CD4-positive, alpha-beta T cell treated with Interleukin-4 for 4 hours (primary cell): ENCODE measurements at places on chromosomes 16 and 17.

DNA sequence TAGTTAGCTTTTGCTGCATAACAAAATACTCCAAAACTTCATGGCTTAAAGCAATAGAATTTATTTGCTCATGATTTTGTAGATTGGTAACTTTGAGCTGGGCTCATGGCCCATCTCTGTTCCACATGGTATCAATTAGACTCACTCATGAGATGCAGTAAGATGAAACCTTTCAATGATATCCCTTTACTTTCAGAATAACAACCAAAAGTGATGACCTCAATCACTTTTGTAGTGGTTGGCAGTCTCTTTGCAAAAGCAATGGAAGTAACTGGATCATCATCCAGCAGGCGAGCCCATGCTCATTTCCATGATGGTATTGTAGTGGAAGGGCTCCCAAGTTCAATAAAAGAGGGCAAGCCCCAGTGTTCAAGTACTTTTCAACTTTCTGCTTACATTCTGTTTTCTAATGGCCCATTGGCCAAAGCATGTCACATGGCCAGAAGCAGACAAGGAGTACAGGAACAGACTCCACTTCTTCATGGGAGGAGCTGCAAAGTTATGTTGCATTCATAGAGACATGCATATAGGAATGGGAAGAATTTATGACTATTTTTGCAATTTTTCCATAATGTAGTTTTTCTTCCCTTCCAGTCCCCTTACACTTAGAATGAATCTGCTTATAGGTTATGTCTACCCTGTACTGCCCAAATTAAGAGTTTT lies 41.7 kb downstream of the EFCAB5 start:
- DNase-seq = no peak

- DNase-seq = no peak
Measured at GRCh38 chr17:59406808-59407381, 75.4 kb downstream of the YPEL2 start.

GRCh38 chr17:44121997-44122815 lies 1.2 kb downstream of the HDAC5 start:
- DNase-seq = no peak

DNA sequence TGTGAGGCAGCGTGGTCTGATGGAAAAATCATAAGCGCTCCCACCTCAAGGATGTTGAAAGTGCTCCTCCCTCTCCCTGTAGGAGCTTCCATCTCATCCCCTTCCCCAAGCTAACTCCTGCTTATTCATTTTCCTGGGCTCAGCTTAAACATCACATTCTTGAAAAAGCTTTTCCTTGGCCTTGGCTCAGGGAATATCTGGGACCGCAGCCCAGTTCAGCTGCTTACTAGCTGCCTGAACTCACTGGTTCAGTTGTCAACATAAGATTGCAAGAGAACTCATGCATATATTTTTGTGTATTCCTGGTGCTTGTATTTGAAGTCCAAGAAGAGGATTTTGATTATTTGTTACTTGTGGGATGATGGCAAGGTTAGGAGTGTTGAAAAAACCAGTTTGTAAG lies 91.5 kb downstream of the UTP18 start:
- DNase-seq = no peak

DNA sequence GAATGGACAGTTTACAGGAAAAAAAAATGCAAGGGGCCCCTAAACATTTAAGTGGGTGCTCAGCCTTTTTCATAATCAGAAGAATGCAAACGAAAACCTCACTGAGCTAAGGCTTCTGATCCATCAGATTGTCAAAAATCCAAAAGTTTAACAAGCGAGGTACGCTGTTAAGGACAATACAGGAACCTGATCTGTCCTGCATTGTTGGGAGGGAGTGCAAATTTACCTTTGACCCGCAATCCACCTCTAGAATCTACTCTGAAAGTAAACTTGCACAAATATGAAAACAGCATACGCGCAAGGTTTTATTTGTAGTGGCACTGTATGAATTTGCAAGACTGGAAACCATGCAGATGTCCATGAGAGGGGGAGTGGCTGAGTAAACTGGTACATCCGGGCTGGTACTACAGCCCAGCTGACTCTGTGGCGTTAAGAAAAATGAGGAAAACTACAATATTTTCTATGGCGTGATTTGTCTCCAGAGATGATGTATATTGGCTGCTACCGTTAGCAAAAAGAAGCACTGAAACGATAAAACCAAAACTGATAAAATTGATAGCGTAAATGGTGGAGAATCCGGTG lies 28.8 kb upstream of the ST6GALNAC1 start:
- no peak for DNase-seq

- DNase-seq = no peak
Measured at GRCh38 chr16:85431431-85432124, 181.5 kb upstream of the GSE1 start.

DNA sequence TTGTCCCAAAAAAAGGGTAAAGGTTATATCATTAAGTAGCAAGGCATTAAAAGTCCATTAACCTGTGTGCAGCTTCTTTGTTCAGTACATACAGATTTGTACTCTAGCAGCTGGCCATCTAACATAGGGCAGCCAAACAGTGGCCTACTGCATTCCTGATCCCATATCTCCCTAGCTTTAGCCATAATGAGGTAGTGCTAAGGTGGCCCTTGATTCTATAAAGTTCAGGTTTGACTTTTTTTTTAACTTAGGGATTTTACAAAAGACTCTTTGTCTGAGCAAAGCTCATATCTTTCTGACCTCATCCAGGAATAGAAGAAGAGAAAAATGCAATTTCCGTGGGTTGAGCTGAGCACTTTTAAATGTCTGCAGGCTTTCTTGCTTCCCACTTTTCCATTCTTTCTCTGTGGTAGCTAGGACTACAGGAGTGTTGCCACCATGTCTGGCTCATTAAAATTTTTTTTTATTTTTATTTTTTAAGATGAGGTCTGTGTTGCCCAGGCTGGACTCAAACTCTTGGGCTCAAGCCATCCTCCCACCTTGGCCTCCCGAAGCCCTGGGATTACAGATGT lies 19.5 kb upstream of the CDC6 start:
- no peak for DNase-seq

DNA sequence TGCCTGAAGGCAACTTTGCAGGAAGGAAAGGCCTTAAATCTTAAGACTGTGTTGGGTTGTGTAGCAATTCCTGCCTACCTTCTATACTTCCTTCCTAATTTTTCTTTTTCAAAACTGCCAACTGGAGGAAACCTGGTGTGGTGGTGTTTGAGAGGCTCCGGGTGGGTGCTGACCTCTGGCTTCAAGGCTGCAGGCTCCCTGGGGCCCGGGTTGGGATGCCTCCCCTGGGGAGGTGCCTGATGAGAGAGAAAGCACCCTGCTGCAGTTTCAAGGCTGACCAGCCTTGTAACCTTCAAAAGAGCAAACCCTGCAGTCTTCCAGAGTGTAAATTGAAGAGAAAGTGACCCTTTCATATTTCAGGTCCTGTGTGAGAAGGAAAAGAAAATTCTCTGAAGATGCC lies 55.9 kb downstream of the MSI2 start:
- DNase-seq = no peak

DNA sequence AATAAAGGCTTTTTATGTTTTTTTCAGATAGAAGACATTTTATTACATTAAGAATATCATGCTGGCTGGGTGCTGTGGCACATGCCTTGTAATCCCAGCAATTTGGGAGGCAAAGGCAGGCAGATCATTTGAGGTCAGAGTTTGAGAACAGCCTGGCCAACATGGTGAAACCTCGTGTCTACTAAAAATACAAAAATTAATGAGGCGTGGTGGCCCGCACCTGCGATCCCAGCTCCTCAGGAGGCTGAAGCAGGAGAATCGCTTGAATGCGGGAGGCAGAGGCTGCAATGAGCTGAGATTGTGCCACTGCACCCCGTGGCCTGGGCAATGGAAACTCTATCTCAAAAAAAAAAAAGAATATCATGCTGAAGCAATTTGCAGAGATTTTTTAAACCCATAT lies 29.1 kb upstream of the HAPSTR1 start:
- no peak for DNase-seq

- DNase-seq = no peak
Measured at GRCh38 chr16:49472598-49472997, 99.0 kb downstream of the C16orf78 start.

DNA sequence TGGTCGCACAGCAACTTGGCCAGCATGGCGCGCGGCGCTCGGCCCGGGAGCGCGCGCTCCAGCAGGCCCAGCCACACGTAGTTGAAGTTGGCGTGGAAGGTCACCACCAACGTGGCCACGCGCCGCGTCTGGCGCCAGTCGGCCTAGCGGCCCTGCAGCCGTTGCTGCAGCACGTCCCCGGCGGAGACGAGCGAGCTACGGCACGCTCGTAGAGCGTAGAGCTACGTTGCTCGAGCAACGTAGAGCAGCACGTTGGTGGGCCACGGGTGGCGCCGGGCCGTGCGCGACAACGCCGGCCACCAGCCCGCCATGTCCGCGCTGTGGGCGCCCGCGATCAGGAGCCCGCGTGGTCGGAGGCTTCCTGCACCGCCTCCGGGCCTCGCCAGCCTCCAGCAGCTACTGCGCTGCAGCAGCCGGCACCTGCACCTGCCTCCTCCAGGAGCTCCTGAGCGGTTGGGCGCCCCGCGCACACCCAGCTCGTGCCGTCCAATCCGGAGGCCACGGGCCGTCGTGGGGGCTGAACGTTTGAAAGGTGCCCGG lies 13.4 kb upstream of the SULT1A1 start:
- peak; percentile 43 for DNase-seq

DNA sequence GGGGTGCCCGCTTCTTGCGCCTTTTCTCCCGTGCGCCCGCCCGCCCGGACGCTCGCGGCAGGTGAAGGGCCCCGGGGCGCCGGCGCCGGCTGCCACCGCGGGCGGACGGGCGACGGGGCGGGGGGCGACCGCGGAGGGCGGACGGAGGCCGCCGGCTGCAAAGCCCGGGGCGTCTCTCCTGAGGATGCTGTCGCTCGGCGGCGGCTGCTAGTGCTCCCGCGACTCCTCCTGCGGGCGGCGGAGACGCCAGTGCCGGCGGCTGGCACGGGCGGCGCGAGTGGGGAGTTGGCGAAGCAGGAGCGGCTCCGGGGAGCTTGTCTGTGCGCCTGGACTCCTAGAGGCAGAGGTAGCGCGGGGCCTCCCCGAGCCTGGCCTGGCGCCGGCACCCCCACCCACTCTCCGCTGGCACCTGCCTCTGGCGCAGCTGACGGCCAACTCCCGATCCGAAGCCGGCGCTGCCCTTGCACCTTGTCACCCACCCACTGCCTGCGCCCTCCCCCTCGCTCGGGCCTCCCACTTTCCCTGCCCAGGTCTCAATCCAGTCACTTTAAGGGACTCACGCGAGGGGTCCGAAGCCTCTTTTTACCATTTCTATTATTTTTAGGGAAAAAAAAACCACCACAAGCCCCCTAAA lies at the start of gene FAM20A:
Gene FAM20A (minus strand): TSS at position 437 of the 634 bp plus-strand sequence. CDS start 701 bp downstream, outside the sequence.
- no peak for DNase-seq

- no peak for DNase-seq
Measured at GRCh38 chr16:10883004-10883403, 6.0 kb downstream of the CIITA start.

- peak; percentile 83 for DNase-seq
Measured at GRCh38 chr16:30458561-30459394, 13.1 kb upstream of the SEPHS2 start.

GRCh38 chr16:61887903-61888302 lies 148.3 kb downstream of the CDH8 start:
- no peak for DNase-seq

DNA sequence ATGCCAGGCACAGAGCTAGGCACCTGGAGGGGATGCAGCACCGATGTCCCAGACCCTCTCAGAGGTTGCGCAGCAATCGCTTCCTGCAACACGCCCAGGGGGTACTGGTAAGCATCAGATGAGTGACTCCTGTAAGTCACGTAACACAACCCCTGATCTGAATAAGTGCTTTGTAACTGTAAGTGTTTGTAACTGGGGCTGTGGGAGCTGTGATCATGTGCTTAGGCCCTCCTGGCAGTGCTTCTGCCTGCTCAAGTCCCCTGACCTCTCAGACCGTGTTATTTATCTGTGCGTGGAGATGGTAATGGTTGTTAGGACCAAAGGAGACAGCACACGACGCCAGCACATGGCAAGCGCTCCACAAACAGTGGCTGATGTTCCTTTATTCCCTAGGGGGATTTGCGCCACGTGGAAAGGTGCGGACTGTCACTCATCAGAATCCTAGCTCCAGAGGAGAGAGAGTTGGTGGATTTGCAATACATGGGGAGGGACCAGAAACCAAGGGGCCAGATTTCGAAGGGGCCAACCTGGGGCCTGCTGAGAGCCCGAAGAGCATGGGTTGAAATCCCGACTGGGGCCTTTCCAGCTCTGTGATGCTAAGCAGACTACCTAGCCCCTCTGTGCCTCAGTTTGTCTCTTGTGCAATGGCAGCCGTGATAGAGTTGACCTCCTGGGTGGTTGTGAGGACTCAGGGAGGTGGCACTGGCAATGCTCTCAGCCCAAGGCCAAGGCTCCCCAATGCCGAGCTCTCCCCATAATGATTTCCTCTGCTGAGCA lies 151.8 kb downstream of the IRF8 start:
- no peak for DNase-seq
